ENCODE measurements at places on chromosomes 4 and X. TPM values are rescaled to one million over a fixed set of nuclear protein-coding genes. Genes with fewer than 3 reads are reported as not detected.

MAP7D2 gene
- total RNA-seq, result not detected

- no peak for ATAC-seq
Measured at GRCh38 chr4:139892973-139893736, 227.5 kb downstream of the MGST2 start.

GPRASP3 gene
- total RNA-seq, result 5.9 TPM

SPP1 gene
- total RNA-seq, result 5.6 TPM

DNA sequence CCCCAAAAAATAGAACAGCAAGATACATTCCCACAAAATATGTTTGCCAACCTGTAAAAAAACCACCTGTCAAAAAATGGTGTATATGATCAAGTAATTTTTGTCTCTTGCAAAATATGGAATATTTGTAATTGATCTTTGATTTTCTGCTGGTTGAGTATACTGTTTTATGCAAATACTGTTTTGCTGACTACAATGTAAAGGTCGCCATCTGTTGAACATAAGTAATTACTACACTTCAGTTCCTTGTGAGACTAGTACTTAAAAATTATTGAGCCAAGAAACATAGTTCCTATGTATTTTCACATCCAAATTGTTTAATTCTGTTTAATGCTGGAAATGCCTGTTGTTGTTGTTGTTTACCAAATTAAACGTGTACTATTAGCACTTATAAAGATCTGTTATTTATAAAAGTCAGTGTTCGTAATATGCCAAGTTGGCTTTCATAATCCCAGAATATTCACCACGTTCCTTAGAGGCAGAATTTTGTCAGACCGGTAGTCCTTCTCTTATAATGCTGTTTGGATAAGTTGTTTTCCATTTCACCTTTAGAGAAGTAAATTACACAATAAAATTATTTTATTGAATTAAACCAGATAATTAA, 144.2 kb downstream of the PDLIM5 start:
- ATAC-seq, result no peak

HADH gene
- total RNA-seq, result 88.9 TPM

STOX2 gene
- 25.4 TPM for total RNA-seq

DNA sequence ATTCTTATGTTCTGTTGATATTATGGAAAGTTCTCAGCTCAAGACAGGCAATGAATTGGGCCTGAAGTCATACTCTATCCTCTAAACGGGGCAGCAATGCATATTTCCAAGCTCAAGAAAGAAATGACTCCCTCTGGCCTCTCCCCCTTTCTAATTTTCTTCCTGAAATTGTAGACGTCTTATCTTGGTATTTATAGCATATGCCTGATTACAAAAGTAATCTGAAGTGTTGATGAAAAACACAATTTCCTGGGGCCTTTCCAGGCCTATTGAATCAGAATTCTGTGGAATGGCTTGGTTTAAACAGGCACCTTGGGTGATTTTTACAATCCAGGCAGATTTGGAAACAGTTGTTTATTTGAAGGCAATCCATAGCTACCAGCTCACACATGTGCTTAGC, 21.4 kb upstream of the PGRMC2 start:
- ATAC-seq, result no peak

DNA sequence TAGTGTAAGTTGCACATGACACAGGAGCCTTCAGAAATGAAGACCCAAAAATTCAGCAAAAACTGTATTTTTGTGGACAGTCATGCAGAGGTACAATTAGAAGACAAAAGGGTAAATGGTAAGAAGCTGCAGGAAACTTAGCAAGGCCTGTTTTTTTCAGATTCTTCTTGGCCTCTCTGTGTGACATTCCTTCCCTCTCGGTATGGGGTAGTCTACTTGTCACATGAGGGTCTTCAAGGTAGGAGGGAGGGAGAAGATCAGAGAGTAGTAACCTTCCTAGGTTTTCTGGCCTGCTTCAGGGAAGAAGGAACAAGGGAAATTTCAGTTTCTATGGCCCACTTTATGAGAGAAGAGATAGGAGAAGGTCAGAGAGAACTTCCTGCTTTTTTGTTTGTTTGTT, 230.4 kb upstream of the PPP1R2C start:
- no peak for ATAC-seq

DNA sequence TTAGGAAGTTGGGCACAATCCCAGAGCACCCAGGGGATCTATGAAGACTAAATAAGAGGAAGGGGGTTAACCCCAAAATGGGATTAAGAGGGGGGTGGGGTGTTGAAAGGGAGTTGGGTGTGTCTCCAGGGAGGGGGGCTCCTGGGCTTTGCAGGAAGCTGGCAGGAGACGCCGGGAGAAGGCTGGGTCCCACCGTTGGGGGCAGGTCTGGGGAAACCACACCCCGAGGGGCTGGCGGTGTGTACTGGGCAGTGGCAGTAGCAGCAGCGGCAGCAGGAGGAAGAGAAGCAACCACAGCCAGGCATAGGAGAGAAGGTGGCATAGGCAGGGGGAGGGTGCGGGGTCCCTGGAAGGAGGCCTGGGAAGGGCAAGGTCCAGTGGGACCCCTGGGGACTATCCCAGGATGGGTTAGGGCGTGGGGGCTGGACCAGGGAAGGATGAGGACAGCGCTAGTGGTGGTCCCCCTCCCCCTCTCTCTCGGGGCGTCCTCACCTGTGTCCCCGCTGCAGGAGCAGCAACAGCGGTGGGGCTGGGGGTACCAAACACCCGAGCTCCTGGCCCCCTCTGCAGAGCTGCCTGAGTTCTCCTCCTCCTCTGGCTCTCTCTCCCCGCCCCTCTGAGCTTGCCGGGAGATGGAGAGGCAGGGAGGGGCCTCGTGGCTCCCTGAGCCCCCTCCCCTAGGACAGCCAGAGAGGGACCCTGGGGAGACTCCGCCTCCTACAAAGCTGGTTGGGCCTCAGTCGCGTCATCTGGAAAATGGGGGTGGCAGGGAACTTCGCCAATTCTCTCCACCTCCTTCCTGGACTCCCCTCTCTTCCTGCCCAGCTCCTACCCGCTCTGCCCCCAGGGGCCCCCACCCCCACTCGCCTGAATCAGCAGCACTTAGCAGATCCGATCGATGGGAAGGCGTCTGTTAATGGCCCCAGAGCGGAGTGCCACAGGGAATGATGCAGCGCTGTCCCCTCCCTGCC, at the start of gene KCND1:
Gene KCND1 (minus strand): TSS at position 596 of the 971 bp plus-strand sequence. CDS start 1,573 bp downstream, outside the sequence.
- ATAC-seq, result peak; percentile 39

ADGRG4 gene
- 3.2 TPM for total RNA-seq

DNA sequence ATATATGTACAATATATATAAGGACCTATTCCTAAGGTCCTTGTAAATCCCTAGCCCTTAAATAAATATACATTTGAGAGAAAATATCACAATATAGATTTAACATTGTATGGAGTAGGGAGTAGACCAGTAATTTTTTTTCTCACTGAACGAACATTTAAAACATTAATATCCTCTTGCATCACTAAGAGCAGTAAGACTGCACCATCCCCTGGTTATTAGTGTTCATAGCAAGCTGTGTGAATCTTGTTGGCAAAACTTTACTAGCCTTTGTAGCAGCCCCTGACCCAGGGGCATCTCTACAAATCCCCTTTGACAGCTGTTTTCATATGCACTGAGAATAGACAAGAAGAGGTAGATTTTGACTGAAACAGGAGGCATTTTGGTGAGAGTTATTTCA, 146.5 kb downstream of the IL1RAPL2 start:
- no peak for ATAC-seq

- no peak for ATAC-seq
Measured at GRCh38 chrX:155968791-155969190, 28.7 kb upstream of the IL9R start.

GRCh38 chrX:24294619-24295018, 19.2 kb downstream of the SUPT20HL2 start:
- ATAC-seq, result no peak

- no peak for ATAC-seq
Measured at GRCh38 chr4:164012396-164013027, 518.0 kb downstream of the TMA16 start.

GRCh38 chrX:48466696-48467095, 3.4 kb downstream of the SLC38A5 start:
- ATAC-seq, result no peak

GAGE2A gene
- not detected for total RNA-seq

CYBB gene
- total RNA-seq, result 6.0 TPM

GRCh38 chr4:73340917-73341316, 63.2 kb upstream of the ALB start:
- ATAC-seq, result no peak

All from gastroesophageal sphincter (tissue), 4 donors.